Fibroblast of skin of abdomen (primary cell): ENCODE measurements at places on chromosomes 5 and 9.

GRCh38 chr5:41721516-41721915 lies 148.7 kb downstream of the OXCT1 start:
- no peak for DNase-seq

DNA sequence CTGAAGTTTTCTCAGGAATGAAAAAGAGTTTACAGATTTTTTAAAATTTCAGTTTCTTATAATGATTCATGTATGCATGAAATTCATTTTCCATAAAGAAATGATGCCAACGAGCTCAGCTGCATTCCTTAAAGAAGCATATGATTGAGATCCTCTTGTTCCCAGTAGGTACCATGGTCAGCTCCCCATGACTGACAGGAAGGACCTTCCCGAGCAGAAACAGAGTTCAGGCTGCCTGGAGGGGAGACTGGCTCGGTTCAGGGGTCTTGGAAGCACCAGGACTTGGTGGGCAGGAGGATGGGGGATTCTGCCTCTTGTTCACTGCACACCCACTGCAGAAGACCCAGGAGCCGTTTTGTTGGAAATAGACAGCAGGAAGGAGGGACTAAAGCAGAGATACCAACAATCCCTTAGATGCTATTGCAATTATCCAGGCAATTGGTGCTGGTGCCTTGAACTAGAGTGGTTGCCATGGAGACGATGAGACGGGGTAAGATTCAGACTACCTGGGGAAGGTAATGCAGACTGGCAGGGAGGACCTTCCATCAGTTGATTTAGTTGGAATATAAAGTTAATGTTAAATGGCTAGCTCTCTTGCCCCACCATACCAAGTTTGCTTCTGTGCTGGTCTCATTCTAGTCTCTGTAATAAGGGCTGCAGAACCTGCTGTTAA lies 447.8 kb downstream of the MTRR start:
- DNase-seq, result no peak

DNA sequence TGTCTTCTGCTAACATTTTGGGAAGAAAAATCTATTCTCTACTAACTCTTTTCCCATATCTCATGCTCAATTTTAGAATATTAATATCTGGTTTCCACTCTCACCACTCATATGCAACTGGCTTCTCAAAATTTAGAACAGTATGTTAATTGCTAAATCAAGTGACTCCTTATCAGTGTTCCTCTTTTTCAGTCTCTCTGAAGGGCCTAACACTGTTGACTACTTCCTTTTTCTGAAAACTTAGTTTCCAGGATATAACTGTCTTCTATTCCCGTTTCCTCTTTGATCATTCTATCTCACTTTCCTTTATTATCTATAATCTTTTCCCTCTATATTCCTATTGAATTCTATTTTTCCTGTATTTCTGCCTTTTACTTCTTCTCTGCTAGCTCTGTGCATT lies 1717.2 kb upstream of the C9orf72 start:
- no peak for DNase-seq

GRCh38 chr5:80600943-80601693 lies 31.0 kb upstream of the ANKRD34B start:
- DNase-seq, result no peak

GRCh38 chr9:110249603-110250002 lies 6.7 kb downstream of the TXN start:
- DNase-seq, result no peak

- DNase-seq, result no peak
Measured at GRCh38 chr5:154765396-154765925, 10.3 kb downstream of the LARP1 start.

GRCh38 chr5:41325074-41325473 lies 111.7 kb upstream of the C6 start:
- DNase-seq, result no peak

DNA sequence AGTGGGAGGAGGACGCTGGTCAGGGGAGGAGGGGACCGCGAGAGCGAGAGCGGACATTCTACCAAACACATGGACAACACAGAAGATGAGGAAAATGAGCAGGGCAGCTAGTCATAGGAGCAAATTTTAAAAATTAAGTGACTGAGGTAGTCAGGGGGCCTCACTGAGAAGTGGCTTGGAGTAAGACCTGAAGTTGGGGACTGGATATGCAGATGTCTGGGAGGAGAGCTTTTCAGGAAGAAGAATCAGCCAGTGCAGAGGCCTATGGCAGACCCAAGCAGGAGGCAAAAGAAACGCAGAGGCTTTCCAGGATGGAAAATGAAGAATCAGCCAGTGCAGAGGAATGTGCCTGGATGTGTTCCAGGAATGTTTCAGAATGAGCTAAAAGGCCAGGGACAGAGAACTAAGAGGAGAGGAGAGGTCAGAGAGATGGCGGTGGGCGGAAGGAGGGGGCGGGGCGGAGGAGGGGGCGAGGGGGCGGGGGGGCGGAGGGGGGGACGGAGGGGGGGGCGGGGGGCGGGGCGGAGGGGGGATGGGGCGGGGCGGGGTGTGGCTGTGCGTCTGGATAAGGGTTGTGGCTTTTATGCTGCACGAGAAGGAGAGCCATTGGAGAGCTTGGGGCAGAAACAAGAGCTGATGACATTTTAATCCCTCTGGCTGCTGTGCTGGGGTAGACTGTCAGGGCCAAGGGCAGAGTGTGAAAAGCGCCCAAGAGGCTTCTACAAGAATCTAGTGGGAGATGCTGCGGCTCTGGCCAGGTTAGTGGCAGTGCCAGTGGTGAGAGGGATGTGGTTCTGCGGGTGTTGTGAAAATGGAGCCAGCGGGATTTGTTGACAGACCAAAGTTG lies 129.6 kb downstream of the KCNIP1 start:
- peak; percentile 91 for DNase-seq

GRCh38 chr5:58745350-58745749 lies 162.5 kb downstream of the RAB3C start:
- no peak for DNase-seq

DNA sequence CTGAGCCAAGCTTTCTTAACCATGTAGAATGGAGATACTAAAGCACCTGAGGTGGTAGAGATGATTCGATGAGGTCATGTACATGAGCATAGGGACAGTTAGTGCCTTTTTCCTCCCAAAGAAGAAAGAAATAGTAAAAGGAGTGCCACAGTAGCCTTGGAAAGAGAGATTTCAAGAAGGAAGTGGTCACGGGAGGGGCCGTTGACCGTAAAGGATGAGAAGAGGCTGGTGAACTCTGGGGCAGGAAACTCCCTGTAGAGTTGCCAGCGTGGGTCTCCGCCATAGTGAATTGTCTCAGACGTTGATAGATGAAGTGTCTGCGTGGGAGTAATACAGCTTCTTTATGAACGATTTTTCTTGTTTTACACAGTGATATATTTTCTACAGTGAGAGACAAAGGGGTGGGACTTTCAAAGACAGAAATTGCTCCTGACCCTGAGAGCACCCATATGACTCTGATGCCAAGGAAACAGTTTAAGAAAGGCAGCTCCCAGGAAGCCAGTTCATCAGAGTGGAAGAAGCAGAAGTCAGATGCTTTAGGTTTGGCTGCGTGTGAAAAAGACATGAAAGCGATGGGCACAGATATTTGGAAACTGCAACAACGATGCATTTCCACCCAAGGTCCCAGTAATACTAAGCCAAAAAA lies 41.3 kb downstream of the UGCG start:
- DNase-seq, result no peak

DNA sequence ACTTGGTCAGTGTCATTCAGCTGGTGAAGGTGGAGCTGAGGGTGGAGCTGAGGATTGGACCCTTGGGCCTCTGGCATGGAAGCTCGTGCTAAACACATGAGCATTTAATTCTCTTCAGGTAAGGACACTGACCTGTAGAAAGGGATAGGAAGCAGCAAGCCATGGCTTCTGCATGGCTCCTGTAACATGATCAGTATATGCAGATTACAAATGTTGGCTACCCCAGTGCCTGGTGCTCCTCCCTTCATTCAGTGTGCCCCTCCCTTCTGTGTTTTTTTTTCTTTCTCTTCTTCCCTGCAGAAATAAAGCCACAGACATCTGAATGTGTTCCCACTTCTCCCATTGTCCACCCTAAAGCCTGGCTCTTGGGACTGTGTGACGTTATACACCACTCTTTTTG lies 52.9 kb downstream of the ARHGAP26 start:
- DNase-seq, result no peak

DNA sequence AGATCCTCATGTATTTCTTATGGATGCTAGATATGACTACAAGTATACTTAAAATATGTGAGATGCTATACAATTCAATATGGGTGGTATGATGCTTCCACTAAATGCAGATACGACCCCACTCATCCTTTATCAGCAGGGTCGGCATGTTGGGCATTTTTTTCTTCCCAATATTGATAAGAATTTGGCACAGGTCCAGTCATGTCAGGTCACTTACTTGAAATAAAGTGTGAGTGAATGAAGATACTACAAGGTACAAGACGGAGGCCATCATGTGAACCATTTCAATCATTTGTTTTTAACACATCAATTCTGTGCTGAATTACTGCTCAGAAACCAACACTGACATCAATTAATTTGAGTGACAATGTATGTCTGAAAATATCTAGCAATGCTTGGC lies 146.9 kb upstream of the GNA14 start:
- DNase-seq, result no peak

DNA sequence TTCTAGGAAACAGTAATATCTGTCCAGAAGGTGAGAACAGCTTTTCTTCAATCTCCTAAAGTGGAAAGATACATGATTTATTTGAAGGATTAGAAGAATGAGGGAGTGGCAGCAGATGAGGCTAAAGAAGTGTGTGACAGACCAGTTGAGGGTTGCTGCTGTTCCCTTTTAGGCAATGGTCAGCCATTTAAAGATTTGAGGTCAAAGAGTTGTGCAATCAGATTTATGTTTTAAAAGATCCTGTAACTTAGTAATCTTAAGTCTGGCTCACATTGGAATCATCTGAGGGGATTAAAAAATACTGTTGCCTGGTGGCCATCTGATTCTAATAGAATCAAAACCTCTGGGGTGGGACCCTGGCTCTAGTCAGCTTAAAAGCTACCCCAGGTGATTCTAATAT lies 4.3 kb upstream of the SGCD start:
- no peak for DNase-seq

DNA sequence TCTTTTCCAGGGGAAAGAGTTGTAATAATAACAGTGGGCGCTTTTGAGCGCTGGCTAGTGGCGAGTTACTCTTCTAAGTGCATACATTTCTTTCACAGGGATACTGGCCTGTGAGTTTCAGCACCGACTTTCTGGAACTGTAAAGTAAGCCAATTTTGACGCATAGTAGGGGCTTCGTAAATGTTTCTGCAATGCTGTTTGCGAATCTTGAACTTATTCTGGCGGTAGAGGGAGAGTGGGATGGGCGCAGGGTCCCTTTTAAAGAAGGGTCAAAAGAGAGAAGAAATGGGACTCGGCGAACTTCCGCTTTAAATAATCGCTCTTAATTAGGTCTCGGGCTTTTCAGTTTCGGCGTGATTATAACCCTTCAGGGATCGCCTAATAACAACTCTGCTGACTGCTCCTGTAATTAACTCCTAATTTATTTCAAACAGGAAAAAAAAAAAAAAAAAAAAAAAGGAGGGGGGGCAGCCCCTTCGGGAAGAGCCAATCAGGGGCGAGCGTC lies 351 bp upstream of the MSX2 start:
- no peak for DNase-seq

DNA sequence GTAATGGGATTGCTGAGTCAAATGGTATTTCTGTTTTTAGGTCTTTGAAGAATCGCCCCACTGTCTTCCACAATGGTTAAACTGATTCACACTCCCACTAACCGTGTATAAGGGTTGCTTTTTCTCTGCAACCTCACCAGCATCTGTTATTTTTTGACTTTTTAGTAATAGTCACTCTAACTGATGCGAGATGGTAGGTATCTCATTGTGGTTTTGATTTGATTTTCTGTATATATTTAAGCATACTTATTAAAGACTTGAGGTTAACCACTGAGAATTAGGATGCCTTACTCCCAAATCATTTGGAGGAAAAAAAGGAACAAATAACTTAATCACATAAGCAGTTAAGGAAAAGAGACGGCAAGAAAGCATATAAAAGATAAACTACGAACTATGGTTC lies 181.6 kb upstream of the FST start:
- DNase-seq, result peak; percentile 43

DNA sequence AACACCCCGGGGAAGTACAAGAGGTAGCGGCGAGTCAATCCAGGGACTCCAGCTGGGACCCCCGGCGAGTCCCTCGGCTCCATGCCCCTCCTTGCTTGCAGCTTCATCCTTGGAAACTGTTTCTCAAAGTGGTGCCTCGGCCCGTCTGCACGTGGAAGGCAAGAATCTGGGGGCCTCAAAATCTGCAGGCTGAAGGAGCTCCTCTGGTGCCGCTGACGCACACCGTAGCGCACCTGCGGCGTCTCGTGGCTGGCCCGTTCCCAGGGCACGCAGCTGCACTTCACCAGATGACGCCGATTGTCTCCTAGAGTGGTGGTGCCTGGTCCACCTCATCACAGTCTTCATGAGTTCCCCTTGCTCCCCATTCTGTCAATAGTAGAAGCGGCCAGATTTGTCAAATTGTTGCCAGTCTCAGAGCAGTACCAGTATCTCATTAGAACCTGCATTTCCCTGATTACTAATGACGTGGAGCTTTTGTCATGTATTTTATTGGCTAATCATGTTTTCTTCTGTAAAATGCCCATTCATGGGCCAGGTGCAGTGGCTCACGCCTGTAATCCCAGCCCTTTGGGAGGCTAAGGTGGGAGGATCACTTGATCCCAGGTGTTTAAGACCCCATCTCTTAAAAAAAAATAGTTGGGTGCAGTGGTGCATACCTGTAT lies 38.6 kb downstream of the GTF3C4 start:
- DNase-seq, result no peak

- no peak for DNase-seq
Measured at GRCh38 chr9:36898431-36899020, 135.5 kb downstream of the PAX5 start.

GRCh38 chr9:13786131-13786530 lies 506.6 kb upstream of the MPDZ start:
- peak; percentile 57 for DNase-seq

DNA sequence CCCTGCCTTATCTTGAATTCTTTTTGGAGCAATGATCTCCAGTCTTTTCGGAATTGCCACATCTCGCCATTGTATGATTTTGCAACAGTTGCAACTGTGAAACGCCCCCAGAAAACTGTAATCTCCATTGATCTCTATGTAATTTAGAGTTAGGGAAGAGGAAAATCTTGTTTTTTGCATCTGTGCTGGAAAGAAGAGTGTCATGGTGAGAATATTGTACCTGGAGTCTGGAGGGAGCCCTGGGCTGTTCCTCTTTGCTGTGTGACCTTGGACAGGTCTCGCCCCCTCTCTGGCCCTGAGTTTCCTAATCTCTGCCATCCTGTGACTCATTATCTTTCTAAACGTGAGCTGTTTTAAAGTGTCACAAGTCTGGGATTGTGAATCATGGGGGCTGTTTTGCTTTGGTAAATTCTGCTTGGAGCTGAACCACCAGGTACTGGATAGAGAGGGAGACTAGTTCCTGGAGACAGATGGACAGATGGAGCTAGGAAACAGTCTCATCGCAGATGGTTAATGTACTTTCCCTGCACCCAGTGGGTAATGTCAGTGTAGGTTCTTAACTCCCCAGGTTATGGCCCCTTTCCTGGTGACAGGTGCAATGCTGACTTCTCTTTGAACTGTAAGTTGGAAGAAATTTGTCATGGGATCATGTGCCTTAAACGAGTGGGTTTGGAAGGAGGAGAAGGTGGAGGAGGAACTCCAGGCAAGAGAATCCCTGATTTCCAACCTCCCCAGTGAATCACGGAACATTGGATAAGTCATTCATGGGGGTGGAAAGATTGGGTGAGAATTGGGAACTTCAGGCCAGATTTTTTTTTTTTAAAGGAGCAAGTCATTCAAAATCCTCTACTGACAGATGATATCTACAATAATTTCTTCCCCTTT lies 19.6 kb downstream of the PPARGC1B start:
- no peak for DNase-seq
